ENCODE measurements at places on chromosomes 1 and 21.

DNA sequence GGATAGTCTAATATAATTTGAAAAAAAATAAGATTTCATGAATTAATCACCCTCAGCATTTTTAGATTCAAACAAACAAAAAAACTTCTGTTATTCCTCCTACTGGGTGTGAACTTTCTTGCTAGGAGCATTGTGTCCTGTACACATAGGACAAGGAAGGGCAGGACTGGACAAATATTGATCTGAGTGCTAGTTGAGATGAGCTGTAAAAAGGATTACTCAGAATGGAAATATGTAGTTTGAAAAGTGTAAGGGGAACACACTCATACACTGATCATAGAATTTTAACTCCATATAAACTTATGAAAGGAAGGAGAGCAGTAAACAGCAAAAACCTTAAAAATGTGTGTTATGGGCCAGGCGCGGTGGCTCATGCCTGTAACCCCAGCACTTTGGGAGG, 156.5 kb upstream of the ZNF648 start:
- no peak for DNase-seq

- no peak for DNase-seq
These were observed 74.5 kb downstream of the FOXJ3 start for GRCh38 chr1:42260376-42261070.

GRCh38 chr21:33362044-33362555, 37.3 kb downstream of the IFNAR1 start:
- DNase-seq: no peak

DNA sequence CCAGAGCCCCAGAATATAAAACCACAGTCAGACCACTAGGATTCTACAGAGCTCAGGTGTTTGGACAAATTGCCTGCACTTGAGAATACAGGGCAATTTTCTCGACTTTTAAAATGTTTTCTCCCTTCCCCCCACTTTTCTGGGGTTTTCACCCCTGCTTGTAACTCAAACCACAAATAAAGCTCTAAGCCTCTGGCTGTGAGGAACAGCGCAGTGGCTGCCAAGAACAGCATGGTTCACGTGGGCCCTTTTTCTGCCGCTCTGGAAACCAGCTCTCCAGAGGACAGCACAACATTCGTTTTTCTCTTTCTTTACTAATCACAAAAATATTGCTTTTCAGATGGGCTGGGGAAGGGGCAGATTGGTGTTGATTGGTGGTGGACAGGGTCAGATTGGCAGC, 102.2 kb upstream of the JUN start:
- DNase-seq: no peak

DNA sequence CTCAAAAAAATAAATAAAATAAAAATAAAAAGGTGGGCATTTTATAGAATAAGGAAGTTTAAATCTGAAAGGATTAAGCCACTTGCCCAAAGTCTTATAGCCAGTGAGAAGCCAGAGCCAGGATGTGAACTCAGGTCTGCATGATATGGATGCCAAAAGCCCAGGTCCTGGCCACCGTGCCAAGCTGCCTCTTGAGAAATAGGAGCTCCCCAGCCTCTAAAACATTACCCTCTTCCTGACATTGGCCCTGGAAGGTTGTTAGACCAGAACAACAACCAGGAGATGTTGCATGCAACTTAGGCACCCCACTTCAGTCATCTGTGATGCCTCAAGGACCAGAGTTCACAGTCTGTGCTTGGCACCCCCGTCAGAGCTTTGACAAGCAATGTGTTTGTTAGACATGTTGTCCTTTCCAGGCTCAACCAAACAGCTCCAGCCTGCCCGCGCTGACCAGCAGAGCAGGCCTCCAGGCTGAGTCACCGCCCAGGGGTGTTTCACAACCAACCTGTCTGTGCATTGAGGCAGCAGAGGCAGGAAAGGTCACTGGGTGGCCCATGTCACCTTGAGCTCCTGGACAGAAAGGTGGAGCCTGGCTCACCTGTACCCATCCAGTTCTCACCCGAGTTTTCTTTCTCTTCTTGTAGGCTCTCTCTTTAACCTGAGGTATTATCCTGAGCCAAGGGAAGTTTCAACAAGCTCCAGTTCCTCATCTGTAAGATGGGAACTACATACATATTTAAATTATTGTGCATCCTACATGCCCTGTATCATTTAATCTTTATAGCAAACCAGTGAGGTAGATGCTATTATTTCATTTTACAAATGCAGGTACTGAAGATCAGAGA, 14.9 kb upstream of the MED18 start:
- DNase-seq: no peak

DNA sequence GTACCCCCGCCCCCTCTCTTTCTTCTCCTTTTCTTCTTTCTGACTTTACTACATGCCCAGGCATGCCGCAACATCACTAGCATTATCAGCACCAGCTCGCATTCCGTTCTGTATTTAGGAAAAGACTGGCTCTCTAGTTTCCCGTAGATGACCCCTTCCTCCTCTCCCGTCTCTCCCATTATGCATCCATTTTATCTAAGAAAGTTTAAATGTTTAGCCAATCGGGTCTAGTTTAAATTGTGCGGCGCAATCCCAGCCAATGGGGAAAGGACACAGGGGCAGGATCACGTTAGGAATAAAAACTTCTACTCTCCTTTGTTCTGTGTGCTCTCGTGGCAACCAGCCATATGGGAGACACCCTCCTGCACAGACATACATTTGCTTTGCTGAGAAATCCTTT, 2.3 kb upstream of the KRTAP10-7 start:
- DNase-seq: no peak

Measured in urinary bladder (tissue), 4 donors.